ENCODE measurements at places on chromosomes 4 and X.

- no peak for DNase-seq
Measured at GRCh38 chrX:47361538-47362511, 8.6 kb upstream of the ZNF157 start.

- DNase-seq, result no peak
Measured at GRCh38 chr4:38153387-38153760, 193.2 kb downstream of the PTTG2 start.

DNA sequence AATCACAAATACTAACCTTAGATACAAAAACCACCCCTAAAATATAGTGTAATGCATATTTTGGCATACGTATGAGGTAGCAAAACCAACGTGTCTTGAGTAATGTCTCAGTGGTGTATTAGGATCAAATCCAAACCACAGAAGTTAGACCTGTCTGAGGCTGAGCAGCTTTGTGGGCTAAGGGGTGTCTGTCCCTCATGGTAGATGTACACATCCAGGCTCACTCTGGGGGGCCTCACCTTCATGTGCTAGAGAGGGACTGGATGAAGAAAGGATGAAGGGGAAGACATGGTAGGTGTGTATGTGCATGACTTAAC is 188.0 kb upstream of the TBC1D9 start:
- no peak for DNase-seq

GRCh38 chr4:32226204-32226603 is 1506.0 kb downstream of the PCDH7 start:
- DNase-seq, result no peak

DNA sequence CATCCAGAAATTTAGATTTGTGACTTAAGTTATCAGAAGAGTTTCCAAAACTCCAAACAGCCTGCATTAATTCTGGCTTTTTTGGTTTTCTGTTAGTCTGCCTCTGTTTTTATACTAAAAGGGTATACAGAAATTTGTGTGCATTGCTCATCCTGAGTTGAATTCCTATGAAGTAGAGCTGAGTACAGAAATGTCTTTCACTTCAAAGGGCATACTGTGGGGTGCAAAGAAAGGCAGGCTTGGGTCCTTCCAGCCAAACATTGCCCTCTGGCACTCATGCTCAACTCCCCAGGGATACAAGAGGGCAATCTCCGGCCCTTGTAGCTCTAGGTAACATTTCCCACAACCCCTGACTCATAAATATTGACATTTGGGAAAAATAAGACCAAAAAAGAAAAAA is 27.6 kb upstream of the TMEM184C start:
- no peak for DNase-seq
